Stimulated activated CD8-positive, alpha-beta memory T cell treated with anti-CD3 and anti-CD28 coated beads, Interleukin-4, amount 100 ng/mL, for 24 hours (primary cell): ENCODE measurements at places on chromosomes 6 and 20.

GRCh38 chr20:20685635-20686034 is 26.8 kb downstream of the RALGAPA2 start:
- DNase-seq: no peak

DNA sequence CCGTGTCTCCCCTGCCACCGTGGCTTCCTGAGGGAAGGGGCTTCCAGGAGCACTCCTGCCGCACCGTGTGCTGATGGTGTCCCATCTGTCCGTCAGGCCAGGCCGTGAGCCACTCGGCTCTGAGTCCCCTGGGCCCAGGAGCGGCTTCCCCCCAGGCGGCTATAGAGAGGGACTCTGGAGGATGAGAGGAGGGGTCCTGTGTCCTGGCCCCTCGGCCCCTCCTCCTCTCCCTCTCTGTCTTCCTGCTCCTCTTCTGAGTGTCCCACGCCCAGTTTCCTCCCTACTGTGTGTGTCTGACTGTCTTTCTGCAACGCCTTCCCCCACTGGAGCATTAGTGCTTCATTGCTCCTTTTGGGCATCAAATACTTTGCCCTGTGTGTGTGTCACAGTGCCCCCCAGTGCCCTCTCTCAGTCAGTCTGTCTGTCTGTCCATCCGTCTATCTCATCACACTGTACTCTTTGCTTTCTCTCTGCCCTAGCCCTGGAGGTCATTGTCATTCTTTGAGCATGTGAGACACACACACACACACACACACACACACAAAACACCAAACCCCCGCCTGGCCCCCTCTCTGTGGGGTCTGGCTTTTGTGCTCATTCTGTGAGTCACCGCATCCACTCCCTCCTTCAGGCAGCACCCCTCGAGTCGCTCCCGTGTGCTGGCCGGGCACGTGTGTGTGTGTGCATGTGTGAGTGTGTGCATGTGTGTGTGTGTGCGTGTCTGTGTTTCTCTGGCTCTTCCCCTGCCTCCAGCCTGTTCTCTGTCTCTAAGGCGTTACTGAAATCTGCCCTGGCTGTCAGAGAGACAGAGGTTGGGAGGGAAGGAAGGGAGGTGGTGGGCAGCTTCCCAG is 71.9 kb downstream of the SRC start:
- no peak for DNase-seq

DNA sequence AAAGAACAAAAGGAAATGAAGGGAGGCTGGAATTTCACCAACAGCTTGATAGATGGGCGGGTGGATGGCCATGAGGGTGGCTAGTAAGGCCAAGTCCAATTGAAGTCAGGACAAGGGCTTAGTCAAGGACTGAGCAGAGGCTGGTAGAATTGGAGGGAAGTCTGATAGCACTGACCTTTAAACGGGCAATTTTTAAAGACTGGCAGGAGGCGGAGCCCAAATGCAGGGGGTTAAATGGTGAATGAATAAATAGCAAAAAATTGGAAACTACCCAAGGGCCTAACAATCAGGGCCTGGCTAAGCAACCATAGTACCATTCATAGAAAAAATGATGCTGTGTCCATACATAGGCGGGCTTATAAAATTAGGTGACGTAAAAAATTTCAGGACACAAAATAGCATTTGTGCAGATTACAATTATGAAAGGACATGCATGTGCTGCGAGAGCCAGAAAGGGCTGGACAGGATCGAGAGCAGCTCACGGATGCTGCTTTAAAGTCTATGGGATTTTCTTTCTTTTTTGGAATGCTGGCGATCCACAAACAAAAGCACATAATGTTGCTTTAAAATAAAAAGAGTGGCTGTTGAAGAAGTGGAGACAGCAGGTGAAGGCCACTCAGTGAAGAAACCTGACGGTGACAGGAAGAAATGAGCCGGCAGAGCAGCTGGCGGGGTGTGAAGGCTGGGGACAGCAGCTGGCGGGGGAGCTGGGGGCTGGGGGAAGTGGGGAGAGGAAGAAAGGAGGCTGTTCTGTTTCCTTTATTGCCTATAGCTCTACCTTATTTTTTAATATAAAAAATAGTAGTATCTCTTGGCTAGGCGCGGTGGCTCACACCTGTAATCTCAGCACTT is 42.8 kb upstream of the TAF8 start:
- DNase-seq: no peak

- DNase-seq: no peak
Measured at GRCh38 chr6:64266351-64266821, 630.8 kb downstream of the PHF3 start.

DNA sequence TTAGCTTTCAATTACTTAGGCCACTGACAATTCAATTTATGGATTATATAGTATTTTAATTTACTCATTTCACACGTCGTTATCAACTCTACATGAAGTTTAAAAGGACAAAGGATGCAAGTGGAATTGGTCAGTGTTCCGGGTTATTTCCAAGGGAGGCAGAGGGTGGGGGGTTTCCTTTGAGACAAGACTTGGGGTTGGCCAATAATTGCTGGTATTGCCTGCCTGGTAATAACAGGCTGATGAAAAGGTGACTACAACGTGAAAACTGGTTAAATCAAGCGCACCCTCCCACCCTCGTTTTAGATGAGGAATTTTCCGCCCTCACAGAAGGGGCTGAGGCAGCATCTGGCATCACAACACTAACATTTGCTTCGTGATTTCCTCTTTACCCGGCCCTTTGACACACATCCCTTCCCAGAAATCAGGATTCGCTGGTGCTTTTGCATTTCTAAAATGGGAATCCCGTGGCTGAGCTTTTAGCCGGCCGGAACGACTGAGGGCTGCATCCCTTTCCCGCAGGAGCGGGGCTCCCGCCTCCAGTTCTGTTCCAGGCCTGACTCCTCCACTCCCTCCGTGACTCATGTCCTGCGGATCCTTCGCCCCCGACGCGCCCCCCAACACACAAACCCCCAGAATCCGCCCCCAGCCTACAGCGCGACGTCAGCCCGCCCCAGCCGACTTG is 999 bp upstream of the PIM1 start:
- DNase-seq: no peak

DNA sequence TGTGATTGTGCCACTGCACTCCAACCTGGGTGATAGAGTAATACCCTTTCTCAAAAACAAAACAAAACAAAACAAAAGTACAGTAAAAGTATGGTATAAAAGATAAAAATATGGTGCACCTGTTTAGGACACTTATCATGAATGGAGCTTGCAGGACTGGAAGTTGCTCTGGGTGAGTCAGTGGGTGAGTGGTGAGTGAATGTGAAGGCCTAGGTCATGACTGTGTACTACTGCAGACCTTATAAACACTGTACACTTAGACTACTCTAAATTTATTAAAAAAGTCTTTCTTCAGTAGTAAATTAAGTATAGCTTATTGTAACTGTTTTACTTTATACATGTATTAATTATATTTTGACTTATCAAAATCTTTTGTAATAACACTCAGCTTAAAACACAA is 46.0 kb downstream of the ZFP64 start:
- no peak for DNase-seq

GRCh38 chr6:148446681-148447080 is 104.0 kb downstream of the SASH1 start:
- DNase-seq: no peak

DNA sequence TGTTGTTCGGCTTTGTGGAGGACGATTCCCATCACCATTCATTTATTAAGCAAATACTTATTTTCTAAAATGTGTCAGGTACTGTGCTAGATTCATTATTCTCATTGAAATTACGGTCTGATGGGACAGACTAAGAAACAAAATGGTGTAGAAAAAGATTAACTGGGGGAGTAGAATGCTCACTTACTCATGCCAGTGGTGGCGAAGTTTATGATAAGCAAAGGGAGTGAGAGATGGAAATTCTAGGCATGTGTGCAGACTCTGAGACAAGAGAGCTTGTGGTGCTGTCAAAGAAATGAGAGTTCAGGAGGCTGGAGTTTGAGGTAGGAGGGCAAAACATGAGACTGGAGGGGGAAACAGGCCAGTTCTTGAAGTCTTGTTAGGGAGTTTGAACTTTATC is 896 bp downstream of the RPP21 start:
- DNase-seq: no peak

DNA sequence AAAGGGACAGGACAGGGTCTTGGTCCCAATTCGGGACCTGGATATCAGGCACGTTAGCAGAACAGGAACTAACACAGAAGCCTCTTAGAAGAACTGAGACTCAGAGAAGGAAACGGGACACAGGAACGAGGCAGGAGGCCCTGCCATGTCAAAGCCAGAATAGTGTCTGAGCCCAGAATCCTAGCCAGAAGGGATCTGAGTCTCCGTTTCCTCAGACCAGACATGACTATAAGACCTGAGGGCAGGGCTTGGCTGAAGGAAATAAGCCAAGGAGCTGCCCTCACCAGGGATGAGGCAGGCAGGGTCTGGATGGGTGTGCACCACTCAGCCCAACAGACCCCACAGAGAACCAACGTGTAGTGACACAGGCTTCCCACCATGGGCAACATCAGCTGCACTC is 40.3 kb downstream of the TRERF1 start:
- no peak for DNase-seq

DNA sequence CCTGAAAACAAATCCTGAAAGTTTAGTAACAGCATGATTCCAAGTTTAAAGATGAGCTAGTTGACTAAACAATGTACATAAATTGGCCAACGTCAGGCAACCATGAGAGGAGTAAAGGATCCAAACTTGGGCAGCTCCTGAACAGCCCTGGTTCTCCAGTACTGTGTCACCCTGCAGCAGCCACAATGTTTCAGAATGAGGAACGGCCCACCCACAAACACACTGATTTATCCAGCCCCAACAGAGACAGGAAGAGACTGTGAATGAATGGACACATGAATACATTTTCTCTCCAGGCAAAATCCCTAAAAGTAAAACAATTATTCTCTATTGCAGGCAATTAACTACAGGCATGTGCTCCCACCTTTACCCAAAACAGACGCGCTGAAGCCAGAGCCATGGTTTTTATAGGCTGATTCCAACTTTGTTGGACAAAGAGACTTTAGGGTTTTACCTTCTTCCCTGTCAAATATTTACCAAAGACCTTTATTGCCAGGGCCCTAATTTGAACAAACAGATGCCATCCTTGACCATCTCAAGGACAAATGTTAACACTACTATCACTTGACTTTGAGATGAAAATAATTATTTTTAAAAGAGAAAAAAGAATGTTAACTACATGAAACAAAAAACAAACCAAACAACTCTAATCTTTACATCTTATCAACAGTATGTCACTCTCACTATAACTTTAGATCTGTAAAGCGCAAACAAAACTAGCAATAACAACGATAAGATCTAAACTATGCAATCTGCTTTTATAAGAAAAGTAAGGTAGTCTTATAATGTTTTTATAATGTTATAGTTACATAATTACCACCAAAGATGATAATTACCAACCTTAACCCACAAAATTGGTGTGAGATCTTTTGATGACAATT is 22.9 kb downstream of the CNKSR3 start:
- no peak for DNase-seq
